ENCODE measurements at places on chromosomes 7 and 10.

DNA sequence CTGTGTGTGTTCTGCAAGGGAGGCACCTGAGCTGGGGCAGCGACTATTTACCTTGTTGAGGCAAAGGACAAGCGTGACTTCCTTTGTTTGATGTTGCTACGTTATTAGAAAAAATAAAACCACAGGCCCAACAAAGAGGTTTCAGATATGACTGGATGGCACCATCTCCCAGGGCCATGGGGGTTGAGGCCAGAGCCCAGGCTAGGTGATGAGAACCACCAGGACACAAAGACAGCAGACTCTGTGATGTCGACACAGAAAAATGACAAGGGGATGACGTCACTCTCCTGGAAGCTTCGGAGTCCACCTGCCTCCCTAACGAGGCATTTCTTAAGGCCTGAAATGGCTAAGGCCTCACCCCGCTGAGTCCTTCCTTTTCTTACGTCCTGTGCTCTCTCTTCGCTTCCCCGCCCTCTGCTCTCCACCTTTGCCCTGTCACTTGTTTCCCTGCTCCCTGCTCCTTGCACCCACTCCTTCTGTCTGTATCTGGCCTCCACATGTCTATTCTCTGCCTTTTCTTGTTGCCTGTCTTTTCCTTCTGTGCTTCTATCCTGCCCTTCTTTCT, 83.0 kb upstream of the ADRB1 start:
- peak; percentile 46 for DNase-seq

DNA sequence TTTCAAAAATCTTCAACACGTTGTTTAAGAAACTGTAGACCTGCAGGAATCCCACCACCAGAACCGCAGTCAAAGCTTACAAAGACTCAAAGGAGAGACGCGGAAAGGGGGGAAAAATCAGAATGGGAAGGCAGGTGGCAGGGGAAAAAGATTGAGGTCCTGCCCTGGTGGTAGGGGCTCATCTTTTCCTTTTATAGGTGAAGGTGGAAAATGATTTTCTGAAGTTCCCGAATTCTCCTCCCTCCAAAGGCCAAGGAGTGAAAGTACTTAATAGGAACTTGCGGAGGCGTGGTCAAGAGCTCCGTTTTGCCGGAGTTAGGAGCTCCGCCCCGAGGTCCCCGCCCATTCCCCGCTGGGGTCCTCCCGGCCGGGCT, 724 bp downstream of the BBIP1 start:
- peak; percentile 97 for DNase-seq

- DNase-seq, result no peak
These were observed 19.0 kb upstream of the CFAP46 start for GRCh38 chr10:132961420-132961786.

DNA sequence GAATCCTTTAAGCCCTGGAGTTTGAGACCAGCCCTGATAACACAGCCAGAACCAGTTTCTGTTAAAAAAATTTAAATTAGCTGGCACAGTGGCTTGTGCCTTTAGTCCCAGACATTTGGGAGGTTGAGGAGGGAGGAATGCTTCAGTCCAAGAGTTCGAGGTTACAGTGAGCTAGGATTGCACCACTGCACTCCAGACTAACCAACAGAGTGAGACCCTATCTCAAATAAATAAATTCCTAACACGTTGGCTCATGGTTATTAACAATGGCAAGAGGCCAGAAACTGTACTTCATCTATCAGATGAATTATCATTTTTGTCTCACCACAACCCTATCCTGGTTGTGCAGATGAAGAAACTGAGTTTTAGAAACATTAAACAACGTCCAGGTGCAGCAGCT, 2.1 kb upstream of the PPIA start:
- DNase-seq, result peak; percentile 44

- DNase-seq, result no peak
These were observed 77.5 kb downstream of the ARID5B start for GRCh38 chr10:61978965-61979364.

GRCh38 chr10:125159486-125159931, 854 bp downstream of the CTBP2 start:
- DNase-seq, result no peak

GRCh38 chr10:58747687-58748086, 235.0 kb downstream of the BICC1 start:
- no peak for DNase-seq

DNA sequence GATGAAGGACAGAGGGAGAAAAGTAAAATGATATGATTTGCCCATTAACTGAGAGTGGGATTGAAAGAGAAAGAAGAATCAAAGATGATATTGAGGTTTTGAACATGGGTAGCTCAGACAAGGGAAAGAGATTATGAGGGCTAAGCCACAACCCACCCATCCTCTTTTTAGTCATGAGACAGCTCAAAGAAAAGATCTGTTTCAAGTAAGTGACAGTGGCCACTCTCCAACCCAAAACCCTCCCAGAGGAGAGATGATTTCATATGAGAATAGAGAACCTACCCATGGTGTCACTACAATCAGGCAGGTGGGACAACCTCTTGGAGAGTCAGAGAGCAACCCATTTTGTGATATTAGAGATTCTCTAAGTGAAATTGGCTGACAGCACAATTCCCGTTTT, 32.2 kb downstream of the PLXNA4 start:
- DNase-seq, result no peak

GRCh38 chr10:43401627-43402026, 7.4 kb downstream of the HNRNPF start:
- no peak for DNase-seq

DNA sequence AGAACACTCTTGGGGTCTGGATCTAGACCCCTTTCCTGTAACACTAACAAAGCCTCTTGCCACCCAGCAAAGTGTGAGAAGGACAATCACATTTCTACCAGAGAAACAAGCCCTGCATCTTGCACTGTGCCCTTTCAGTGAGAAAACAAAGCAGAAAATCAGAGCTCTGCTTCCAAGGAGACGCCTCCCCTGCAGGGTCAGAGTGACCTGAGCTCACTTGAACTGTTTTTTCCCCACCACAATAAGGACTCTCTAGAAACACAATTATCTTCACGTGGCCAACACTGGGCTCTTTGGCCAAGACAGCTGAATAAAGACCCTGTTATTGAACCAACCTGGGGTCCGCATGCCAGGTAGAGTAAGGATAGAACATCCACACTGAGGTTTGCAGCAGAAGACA, 30.1 kb upstream of the PRLHR start:
- no peak for DNase-seq

GRCh38 chr10:1061930-1062774, 6.0 kb downstream of the WDR37 start:
- peak; percentile 77 for DNase-seq
